Stimulated activated CD8-positive, alpha-beta memory T cell treated with anti-CD3 and anti-CD28 coated beads, Interleukin-4, amount 100 ng/mL, for 1 hour (primary cell): ENCODE measurements at places on chromosomes 6 and 20.

DNA sequence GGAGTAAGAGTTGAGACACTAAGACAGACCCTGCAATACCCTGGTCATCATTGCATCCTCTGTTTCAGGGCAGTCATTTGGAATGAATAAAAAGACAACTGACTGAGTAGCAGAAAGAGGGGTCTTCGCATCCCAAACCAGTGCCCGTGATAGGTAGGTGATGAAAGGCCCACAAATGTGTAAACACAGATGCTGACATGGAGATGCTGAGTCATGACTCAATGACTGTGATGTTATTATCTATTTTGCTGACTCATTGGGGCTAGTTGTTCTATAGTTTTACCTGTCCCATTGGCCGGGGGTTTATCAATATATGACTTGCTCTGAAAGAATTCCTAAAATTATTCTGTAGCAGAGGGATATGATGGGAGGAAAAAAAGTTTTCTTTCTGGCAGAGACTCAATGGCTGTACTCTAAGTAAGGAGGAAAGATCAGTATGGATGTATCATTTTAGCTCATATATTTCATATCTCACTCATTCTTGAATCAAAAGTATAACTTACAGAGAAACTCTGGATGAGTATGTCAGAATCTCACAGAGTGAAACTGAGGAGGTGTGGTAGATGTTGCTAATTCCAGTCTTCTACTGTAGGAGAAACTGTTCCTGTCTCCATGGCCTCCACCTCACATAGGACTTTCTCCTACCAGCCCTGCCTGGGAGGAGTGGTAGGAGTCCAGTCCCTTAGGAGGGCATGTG is 119.9 kb upstream of the PREP start:
- DNase-seq = no peak

GRCh38 chr20:20690676-20691476 is 21.6 kb downstream of the RALGAPA2 start:
- DNase-seq = no peak

DNA sequence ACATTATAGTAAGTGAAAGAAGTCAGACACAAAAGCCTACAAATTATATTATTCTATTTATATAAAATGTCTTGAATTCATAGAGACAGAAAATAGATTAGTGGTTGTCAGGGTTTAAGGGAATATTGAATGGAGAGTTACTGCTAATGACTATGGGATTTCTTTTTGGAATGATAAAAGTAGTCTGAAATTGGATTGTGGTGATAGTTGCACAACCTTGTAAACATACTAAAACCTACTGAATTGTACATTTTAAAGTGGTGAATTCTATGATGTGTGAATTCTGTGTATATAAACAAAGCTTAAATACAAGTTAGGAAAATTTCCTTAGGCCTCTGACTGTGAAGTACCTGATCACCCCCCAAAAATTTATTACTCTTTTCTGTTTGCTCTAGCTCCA is 343.1 kb downstream of the TFAP2B start:
- DNase-seq = no peak

DNA sequence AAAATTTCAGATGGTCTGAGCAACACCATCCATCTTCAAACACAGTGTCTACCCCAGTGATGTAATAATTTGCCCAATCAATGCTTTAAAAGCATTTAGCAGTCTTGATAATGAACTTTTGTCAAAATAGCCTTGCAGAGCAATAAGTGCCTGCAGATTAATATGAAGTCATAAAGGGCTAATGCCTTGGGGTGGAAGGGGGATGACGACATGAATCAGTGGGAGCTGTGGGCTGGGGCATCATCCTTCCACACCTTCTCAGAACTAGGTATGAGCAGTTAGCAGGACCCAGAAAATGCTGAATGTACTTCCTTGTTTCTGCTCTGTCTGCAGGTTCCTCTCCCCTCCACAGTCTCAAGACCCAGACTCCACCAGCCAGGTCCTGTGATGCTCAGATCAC is 166.2 kb upstream of the MAFB start:
- no peak for DNase-seq

GRCh38 chr6:119348748-119349360 is 707 bp downstream of the MAN1A1 start:
- no peak for DNase-seq

GRCh38 chr6:107045826-107046675 is 18.1 kb downstream of the MTRES1 start:
- DNase-seq = no peak

- DNase-seq = no peak
These were observed 313.2 kb upstream of the JARID2 start for GRCh38 chr6:14932485-14933182.

- no peak for DNase-seq
These were observed 47.3 kb downstream of the LRRN4 start for GRCh38 chr20:6006603-6006949.

GRCh38 chr6:98946879-98947410 is 801 bp downstream of the FBXL4 start:
- peak; percentile 1 for DNase-seq

DNA sequence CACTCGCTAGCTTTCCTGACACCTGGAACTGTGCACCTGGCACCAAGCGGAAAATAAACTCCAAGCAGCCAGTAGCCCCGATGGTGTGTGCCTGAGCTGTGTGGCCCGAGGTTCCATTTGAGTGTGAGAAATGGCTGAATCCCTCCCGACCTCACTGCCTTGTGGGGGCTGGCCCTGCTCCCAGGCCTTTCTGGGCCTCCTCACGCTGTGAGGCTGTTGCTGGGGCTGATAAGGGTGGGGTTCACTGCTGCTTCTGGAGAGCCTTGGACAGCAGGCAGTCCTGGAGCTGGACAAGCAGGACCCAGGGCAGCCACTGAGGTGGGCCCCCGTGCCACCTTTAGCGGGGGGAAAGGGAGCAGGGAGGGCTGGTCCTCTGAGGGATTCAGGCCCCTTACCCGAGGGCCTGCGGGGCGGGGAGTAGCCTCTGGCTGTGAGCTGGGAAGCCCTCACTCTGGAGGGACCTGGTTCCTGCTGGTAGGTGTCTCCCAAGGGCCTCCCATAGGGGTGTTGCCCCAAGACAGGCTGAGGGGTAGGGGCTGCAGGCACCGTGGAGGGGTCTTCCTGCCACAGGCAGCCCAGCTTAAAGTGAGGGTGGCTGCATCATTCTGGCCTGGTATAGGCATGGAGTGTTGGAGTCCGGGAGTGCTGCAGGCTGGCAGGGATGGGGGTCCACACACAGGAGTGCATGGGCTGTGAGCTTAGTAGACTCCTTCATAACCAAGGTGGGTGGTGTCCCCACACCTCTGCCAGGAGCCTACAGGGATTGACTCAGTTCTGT is 1.7 kb downstream of the PPDPF start:
- DNase-seq = no peak

DNA sequence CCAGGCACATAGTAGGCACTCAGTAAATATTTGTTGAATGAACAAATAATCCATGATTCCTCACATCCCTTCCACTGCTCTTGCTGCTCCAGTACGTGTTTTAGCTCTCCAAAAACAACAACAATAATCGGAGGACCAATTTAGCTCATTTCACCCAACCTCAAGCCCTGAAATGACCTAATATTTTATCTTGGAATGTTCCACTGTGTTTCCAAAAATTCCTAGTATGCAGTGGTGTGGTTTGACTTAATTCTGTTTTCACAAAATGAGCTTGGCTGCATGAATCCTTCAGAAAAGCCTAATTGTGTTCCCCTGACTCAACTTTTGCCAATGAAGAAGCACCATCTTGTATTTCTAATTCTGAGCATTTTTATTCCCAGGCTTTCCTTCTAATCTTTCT is 168.0 kb upstream of the PHACTR1 start:
- DNase-seq = no peak

DNA sequence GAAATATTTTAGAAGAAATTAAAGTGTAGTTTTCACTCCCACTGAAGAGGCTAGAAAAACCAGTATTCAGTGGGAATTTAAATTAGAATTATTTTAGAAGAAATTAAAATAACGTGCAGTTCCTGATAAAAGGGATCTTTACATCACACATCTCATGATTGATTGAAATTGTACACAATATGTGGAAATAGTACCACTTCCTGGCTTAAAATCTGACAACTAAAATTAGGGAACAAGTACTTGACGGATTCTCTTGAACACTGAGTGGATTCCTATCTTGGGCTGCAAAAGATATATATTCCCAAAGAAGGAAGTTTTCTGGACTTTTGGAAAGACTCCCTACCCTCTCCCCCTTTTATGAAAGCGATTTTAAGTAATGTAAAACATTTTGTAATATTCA is 14.6 kb upstream of the MTCL3 start:
- DNase-seq = no peak

- DNase-seq = no peak
These were observed 37.1 kb upstream of the UTRN start for GRCh38 chr6:144248003-144248402.

GRCh38 chr6:143406673-143407072 is 43.8 kb downstream of the ADAT2 start:
- no peak for DNase-seq

DNA sequence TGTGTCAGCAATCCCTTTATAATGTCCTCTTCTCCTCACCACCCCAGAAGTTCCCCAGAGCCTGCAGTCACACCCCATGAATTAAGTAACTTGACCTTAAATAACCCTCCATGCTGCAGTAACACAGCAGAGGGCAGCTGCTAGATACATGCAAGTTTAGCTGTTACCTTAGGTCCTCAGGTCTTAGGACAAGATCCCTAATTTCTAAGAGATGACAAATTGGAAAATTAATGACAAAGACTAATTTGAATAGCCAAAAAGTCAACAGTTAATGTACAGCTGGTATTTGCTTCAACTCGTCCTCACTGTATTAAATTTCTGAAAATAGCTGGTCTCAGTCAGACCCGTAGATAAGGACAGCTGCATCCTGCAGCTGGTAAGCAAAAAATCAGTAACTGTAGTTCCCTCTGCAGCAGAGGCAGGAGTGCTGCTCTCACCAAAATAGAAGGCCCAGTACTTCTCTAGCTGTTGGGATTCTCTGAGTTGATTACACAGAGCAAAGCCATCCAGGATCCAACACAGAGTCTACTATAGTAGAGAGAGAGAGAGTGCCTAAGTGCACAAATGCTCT is 62.4 kb downstream of the TNFRSF21 start:
- DNase-seq = no peak

DNA sequence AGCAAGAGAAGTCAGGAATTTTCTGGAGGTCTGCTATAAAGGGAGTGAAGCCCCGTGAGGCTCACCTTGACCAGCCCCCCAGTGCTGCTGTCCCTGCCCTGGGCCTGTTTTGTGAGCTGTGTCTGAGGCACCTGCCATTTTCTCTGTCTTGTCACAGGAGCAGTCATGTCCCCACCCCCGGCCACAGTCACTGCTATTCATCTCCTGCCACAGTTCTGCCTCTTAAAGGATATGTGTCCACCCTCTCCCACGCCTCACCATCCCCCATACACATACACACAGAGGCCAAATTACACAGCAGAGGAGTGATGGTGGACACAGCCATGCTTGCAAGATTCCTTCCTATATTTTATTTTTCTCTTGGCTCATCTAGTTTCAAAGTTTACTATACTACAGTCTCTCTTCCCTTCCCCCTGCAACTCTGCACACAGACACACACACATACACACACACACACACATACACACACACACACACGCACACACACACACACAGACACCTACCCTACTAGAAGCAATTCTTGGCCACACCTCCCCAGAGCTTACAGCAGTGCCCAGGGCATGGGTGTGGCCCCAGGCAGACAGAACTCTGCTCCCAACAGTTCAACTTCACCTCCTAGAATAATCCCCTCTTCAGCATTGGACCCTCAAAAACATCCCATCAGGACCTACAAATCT is 68.7 kb upstream of the TAB2 start:
- no peak for DNase-seq

- DNase-seq = no peak
These were observed 134.2 kb upstream of the IFNGR1 start for GRCh38 chr6:137353346-137353745.

DNA sequence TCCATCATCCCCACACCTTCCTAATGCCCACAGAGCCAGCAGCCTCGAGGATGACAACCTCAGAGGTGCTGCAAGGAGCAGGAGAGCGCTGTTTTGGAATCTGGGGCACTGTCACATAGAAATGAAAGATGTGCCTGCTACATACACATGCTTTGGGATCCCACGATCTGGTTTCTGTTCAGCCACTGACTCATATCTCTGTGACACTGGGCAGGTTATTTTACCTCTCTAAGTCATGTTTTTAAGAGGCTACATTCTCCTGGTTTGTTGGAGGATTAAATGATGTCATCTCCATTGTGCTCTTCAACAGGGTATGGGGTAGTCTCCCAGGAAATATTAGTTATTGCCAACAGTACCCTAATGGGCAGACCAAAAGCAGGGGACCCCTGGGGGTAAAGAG is 32.6 kb upstream of the TAB2 start:
- no peak for DNase-seq

- no peak for DNase-seq
These were observed 142.2 kb downstream of the NFATC2 start for GRCh38 chr20:51400051-51400926.

GRCh38 chr20:5356941-5357340 is 40.2 kb upstream of the PROKR2 start:
- DNase-seq = no peak

- DNase-seq = no peak
These were observed 132.0 kb upstream of the RUNX2 start for GRCh38 chr6:45196121-45196520.

DNA sequence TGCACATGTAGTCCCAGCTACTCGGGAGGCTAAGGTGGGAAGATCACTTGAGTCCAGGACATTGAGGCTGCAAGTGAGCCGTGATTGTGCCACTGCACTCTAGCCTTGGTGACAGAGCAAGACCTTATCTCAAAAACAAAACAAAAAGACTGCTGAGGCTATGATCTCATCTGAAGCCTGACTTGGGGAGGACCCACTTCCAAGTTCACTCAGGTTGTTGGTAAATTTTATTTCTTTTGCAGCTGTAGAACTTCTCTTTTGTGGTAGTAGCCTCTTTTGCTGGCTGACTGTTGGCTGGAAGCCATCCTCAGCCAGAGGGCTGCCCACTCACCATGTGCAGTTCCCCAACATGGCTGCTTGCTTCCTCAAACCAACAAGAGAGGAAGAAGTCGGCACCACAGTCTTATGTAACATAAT is 36.8 kb upstream of the ME1 start:
- DNase-seq = no peak

DNA sequence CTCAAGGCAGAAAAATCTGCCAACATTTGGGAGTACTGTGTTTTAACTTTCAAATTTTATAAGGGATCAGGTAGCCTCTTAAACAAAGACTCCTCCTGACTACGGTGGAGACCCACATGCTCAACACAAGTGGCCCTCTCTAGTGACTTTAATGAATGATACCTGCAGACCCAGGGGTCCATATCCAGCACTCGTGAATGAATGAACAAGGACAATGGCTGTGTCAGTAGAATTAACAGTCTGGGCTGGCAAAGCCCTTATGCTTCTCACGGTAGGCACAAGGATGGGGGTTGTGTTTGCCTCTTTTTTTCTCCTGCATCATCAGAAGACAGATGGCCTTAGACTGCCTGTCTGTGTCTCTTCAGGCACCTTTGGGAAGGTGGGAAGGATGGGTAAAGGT is 112.6 kb upstream of the TRAF3IP2 start:
- DNase-seq = no peak
